Activated T-cell treated with anti-CD3 and anti-CD28 coated beads for 1 hour (primary cell): ENCODE measurements at places on chromosomes 2 and 18.

- DNase-seq = no peak
Observed at GRCh38 chr2:240989451-240990265, 8.8 kb upstream of the SNED1 start.

GRCh38 chr2:143674051-143674450 is 544.8 kb downstream of the ARHGAP15 start:
- DNase-seq = no peak

- DNase-seq = no peak
Observed at GRCh38 chr2:104774631-104775030, 79.3 kb upstream of the POU3F3 start.

DNA sequence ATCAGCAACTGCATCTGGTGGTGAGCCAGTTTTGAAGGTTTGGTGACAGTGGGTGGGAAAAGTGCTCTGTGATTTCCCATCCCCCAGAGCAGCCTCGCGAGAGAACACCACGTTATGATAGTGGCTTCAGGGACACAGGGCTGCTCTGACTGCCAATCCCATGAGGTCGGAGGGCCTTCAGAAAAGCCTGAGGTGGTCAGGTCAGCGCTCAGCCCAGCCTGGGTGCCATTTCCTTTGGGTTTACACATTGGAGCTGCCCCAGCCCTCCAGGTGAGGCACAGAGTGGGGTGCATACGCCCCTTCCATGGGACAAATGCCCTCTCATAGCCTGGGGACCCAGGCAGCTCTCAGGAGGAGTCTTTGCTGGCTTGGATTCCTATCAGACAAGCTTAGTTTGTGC is 126.8 kb downstream of the KCTD1 start:
- DNase-seq = no peak

DNA sequence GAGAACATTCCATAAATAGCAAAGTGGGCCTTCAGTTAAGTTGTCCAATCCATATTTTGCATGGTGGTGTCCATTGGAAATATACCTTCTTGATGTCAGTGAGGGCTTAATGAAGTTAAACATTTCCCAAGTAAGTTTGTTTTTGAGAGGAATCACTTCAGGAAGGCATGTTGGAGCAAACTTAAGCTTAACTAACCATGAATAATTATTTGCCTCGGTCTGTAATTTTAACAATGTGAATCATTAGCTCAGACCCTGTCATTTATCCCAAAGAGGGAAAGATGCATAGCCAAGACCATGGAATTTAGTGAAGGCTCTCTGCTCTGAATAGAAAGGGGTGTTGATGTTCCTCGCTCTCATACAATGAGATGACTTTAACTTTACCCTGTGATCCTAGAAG is 47.4 kb downstream of the SPATS2L start:
- no peak for DNase-seq

GRCh38 chr2:222261504-222261903 is 37.3 kb downstream of the PAX3 start:
- DNase-seq = no peak

DNA sequence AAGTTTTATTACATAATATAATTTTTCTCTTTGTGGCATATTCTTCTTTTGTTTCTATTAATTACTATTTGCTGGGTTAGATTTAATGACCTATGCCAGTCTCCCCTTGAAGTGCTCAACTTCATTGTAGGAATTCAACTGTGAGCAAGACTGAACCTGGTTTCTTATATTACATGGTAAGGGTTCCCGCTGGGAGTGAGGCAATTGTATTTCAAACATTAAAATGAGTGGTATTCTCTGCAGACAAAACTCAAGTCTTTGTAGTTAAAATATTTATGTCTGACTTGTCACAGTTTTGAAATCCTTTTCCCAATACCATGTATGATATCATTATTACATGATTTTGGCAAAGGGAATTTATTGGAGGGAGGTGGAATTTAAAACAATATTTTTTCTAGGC is 278.7 kb downstream of the GULP1 start:
- DNase-seq = no peak

DNA sequence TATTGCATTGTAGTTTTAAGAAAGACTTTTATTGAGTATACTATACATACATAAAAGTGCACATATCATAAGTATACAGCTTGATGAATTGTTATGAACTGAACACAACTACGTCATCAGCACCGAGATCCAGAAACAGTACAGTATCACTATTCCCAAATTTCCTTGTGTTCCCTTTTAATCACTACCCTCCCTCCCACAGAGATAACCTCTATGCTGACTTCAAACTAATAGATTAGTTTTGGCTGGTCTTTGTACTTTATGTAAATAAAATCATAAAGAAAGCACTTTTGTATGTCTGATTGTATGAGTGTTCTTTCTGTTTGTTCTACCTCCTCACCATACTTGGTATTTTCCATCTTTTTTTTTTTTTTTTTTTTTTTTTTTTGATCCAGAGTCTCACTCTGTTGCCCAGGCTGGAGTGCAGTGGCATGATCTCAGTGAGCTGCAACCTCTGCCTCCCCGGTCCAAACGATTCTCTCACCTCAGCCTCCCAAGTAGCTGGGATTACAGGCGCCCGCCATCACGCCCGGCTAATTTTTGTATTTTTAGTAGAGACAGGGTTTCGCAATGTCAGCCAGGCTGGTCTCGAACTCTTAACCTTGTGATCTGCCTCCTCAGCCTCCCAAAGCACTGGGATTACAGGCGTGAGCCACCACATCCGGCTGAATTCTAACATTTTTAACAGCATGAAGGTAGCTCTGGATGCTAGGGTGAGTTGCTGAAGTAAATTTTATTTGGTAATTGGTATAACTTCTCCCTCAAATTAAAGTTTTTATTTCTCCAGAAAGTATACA is 43.3 kb upstream of the RAB1A start:
- no peak for DNase-seq

DNA sequence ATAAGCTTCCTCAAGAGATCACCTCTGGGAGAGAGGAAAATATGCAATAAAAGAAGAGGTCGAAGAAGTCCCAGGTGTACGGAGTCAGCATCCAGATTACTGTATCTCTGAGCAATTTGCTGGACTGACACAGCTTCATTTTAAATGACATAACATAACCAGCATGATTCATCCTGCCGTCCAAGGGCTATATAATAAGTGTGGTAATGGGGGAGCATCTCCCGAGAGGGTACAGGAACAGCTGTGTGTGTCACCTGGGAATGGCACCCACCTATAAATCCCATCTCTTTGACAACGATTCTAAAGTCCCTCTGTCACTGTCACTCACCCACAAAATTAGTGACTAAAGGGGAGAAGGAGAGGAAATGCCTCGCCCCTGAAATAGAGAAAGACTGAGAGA is 19.3 kb upstream of the FZD7 start:
- DNase-seq = no peak

DNA sequence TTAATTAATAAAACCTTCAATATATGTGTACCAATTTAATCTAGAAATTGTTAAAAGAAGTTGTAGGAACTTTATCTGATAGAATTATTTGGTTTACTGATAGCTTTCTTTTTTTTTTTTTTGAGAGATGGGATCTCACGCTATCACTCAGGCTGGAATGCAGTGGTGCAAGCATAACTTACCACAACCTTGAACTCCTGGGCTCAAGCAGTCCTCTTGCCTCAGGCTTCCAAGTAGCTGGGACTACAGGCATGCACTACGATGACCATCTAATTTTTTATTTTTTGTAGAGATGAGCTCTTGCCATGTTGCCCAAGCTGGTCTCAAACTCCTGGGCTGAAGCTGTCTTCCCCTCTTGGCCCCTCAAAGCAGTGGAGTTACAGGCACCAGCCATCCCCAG is 66.8 kb downstream of the CCDC138 start:
- no peak for DNase-seq

GRCh38 chr2:42493468-42494354 is at the start of gene KCNG3:
TSS of gene KCNG3 (minus strand) at chr2:42493982. CDS start at chr2:42493501, 481 bp downstream.
- DNase-seq = peak; percentile 57

DNA sequence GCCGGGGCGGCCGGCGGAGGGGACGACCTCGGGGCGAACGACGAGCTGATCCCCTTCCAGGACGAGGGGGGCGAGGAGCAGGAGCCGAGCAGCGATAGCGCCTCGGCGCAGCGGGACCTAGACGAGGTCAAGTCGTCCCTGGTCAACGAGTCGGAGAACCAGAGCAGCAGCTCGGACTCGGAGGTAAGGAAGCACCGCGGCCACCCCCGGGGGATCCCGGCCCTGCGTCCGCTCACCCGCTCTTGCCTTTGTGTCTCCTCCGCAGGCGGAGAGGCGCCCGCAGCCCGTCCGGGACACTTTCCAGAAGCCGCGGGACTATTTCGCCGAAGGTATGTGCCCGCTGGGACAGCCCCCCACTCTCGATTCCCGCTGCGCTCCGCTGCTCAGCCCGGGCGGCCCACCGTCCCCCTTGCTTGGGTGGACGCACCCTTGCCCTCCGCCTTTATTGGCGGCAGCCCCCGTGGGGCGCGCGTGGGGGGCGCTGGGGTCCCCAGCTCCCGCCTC is 611 bp downstream of the TCF7L1 start:
- no peak for DNase-seq

- DNase-seq = no peak
Observed at GRCh38 chr2:9837451-9837850, 5.8 kb upstream of the TAF1B start.

GRCh38 chr2:71680925-71681324 is 227.6 kb downstream of the DYSF start:
- no peak for DNase-seq

DNA sequence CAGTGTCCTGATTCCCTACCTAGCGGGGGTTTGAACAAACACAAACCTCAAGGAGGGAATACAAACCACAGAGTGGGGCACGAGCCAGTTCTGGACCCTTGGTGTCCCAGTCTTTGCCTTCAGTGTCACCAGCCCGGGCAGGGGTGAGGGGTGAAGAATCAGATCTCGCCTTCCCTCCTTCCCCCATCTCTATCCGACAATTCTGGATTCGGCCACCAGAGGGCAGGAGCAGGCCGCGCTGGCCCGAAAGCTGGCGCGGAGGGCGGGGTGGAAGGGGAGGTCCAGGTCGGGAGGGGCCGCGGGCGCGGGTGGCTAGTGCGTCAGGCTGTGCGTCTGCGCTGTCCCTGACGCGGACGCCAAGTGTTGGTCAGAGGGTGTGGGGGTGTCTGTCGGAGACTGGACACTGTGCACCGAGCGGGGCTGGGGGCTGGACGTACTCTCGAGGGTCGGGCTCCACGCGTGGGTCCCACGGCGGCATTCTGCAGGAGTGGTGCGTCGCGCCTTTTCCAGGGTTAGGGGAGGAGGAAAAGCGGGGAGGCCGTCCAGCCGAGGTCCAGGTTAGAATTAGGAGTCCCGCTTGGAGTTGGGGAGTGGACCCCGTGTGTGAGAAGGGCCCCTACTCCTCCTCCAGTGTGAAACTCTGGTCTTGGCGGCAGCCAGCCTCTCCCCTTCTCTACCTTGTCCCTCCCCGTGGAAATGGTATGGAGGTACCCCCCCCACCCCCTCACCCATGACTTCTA is 2.9 kb upstream of the CRYBA2 start:
- peak; percentile 71 for DNase-seq

GRCh38 chr2:102025016-102025501 is 33.3 kb downstream of the IL1R2 start:
- no peak for DNase-seq

DNA sequence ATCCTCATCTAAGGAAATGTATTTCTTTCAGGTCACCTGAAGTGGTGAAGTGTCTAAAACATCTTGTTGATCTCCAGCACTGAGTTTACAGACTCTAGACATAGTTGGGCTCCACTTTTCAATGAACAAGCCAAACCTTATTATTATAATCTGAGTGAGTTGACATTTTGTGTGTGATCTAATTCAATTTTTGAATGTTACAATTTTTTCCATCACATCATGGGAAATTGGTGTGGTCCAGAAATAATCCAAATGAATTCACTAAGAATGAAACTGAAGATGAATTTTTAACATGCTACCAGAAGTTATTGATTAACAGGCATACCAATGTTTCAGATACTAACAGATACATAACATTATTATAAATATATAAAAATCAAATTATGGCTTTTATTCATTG is 75.6 kb upstream of the EFEMP1 start:
- DNase-seq = no peak

DNA sequence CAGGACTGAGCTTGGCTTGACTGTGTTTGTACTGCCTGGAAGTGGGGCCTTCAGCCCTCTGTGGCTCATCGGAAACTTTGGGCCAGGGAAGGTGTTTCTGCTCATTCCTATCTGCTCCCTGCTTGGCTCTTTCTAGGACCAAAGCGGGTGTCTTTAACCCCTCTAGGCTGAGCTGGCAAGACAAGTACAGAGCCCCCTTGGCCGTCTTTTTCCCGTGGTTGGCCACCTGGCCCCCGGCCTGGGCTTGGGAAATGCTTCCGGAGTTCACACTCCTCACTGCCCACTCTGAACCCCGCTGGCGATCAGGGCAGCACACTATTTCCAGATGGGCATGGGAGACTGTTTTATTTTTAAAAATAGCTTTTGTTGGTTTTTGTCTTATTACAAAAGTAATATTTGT is 243.0 kb downstream of the DYSF start:
- no peak for DNase-seq

- DNase-seq = no peak
Observed at GRCh38 chr18:43125471-43125870, 10.0 kb upstream of the RIT2 start.

GRCh38 chr2:175630280-175631244 is 371.5 kb downstream of the LNPK start:
- DNase-seq = no peak

- DNase-seq = no peak
Observed at GRCh38 chr2:72040629-72041571, 106.8 kb downstream of the CYP26B1 start.

- DNase-seq = no peak
Observed at GRCh38 chr2:221752781-221753180, 180.7 kb upstream of the EPHA4 start.

GRCh38 chr2:38192046-38192445 is 116.1 kb upstream of the CYP1B1 start:
- DNase-seq = no peak

GRCh38 chr18:51132256-51132935 is 65.1 kb downstream of the MEX3C start:
- DNase-seq = no peak

DNA sequence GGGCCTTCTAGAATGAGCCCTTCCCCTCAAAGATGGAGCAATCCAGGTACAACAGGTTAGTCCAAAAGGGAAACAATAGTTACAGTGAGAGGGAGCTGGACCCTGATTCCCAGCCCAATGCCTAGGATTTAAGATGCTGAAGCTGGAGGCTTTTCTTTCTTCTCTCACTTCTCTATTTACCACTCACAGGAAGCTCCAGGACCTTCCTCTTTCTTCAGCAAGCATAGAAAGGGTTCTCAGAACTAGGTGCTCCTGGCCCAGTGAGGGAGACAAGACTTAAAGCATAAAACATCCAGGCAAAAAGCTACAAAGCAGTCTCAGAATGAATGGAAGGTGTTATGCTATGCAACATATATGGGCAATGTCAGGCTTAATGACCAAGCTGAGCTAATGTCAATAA is 279.0 kb downstream of the SRBD1 start:
- no peak for DNase-seq

- no peak for DNase-seq
Observed at GRCh38 chr2:45759310-45759851, 107.9 kb downstream of the PRKCE start.

GRCh38 chr2:85611217-85611704 is 605 bp downstream of the C2orf68 start:
- DNase-seq = no peak

DNA sequence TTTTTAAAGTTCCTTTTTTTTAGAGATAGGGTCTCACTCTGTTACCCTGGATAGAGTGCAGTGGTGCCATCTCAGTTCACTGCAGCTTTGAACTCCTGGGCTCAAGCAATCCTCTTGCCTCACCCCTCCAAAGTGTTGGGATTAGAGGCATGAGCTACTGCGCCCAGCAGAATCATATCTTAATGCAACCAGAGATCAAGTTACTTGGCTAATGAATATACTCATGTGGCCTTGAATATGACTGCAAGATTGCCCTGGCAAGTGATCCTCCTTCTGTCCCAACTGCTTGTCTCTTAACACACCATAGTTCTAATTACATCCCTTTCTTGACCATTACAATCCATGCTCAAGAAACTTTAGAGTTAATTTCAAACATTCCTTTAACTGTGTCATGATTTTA is 133.5 kb downstream of the SRBD1 start:
- no peak for DNase-seq
